Neural progenitor cell (in vitro differentiated cells): ENCODE measurements at places on chromosomes 3 and 15. TPM values are rescaled to one million over a fixed set of nuclear protein-coding genes. Genes with fewer than 3 reads are reported as not detected.
A peak's percentile ranks its signal among the peaks of the same experiment; 100 is the strongest.

The CLRN1 gene
- total RNA-seq, result not detected in 2 replicates

GRCh38 chr15:78641102-78641748 is at the start of gene CHRNB4:
TSS of gene CHRNB4 (minus strand) at chr15:78641210. CDS start at chr15:78641133, 77 bp downstream.
- H3K27me3 ChIP-seq, result peaks cover 30% of the 10 kb centered on the region
- peak; percentile 92 for DNase-seq
- H3K27ac ChIP-seq, result no peak within 1 kb of the TSS
- peaks cover 6% of the 10 kb centered on the region for H3K4me1 ChIP-seq
- H3K4me3 ChIP-seq, result peak within 1 kb of the TSS; percentile 64
- no peaks in the 10 kb centered on the region for H3K36me3 ChIP-seq

DNA sequence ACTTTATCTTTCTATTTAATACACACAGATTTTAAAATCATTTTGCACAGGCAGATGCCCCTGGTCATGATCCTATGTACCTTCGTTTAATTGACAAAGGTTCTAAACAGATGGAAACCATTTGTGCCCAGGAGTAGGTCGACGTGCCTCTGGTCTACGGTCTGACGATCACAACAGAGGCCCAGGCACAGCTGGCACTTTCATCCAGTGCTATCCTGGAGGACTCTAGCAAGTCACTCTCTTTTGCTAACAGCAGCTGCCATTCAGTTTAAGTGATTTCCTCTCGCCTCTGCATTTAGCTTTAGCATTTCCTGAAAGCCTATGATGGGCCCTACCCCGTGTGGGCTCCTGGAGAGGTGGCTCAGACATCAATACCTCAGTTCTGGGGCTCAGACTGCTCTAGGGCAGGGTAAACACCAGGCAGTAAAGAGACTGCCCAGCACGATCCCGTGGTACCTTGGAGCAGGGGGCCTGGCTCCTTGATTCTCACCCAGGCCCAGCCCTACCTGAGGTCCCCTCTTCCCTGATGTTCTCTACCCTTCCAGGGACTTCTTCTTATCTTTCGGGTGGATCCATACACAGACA is 83.2 kb upstream of the SNRPA1 start:
- no peak for DNase-seq
- H3K4me3 ChIP-seq, result no peak overlapping the region
- peaks cover 4% of the 10 kb centered on the region for H3K4me1 ChIP-seq
- H3K27me3 ChIP-seq, result peaks cover 2% of the 10 kb centered on the region
- no peak overlapping the region for H3K27ac ChIP-seq
- no peaks in the 10 kb centered on the region for H3K36me3 ChIP-seq

DNA sequence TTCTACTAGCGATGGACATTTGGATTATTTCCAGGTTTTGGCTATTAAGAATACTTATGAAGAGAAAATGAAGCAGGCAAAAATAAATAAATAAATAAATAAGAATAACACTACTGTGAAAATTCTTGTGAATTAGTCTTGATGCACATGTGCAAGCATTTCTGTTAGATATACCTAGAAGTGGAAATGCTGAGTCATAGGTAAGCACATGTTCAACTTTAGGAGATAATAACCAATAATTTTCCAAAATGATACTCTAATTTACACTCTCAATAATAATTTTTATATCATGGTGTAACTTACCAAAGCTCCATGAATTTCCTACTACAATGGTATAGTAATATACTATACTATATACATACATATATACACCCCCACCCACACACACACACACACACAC is 23.4 kb downstream of the EMC4 start:
- H3K4me3 ChIP-seq, result no peak overlapping the region
- no peaks in the 10 kb centered on the region for H3K36me3 ChIP-seq
- no peaks in the 10 kb centered on the region for H3K4me1 ChIP-seq
- no peak for DNase-seq
- no peak overlapping the region for H3K27ac ChIP-seq

- no peak for DNase-seq
- no peaks in the 10 kb centered on the region for H3K27me3 ChIP-seq
- no peaks in the 10 kb centered on the region for H3K4me1 ChIP-seq
- no peaks in the 10 kb centered on the region for H3K36me3 ChIP-seq
- H3K27ac ChIP-seq, result no peak overlapping the region
These were observed 182.6 kb downstream of the WDR72 start for GRCh38 chr15:53576841-53577240.

DNA sequence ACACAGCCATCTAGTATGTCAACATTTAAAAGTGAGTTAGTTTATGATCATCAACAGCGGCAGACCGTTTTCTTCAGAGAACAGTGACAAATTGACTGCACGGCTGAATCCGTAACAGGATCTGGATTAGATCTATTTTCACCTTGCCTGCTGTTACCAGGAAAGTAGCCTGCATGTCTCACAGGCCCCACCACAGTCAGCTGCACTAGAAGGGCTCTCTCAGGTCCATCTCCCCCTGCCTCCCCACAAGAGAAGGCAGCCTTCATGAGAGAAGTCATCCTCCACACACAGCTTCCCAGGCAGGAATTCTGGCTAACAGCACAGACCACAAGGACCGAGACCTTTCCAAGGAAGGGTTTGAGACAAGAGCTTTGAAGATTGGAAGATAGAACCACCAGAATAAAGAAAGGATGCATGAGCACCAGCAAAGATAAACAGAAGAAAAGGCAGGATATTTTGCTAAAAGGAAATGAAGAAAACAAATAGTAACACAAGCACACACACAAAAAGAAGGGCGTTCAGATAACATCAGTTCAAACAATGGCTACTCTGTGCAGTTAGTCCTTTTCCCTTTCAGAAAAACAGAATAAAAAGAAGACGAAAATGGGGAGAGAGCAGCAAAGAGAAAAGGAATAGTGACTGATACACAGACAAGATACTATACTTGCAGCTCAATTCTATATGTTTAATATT is 127.5 kb downstream of the SNRK start:
- H3K27ac ChIP-seq, result no peak overlapping the region
- H3K4me1 ChIP-seq, result peaks cover 12% of the 10 kb centered on the region
- no peaks in the 10 kb centered on the region for H3K27me3 ChIP-seq
- H3K4me3 ChIP-seq, result no peak overlapping the region
- no peaks in the 10 kb centered on the region for H3K36me3 ChIP-seq

DNA sequence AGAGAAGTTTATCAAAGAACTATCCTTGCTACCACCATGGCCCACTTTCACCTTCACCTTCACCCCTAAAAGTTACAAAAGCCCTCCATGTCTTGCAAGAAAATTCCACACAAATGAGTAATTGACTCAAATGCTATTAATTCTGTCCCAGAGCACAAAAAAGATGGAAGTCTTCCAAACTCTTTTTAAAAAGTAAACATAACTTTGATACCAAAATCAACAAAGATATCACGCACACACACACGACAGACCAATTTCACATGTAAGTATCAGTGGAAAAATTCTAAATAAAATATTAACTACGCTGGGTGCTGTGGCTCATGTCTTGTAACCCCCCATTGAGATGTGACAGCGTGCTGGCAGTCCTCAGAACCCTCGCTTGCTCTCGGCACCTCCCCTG is 1.1 kb upstream of the MCCC1 start:
- DNase-seq, result no peak
- H3K4me3 ChIP-seq, result no peak overlapping the region
- H3K27me3 ChIP-seq, result no peaks in the 10 kb centered on the region
- peaks cover 12% of the 10 kb centered on the region for H3K4me1 ChIP-seq

- H3K36me3 ChIP-seq, result no peaks in the 10 kb centered on the region
These were observed 57.6 kb downstream of the TMEM44 start for GRCh38 chr3:194575484-194576210.

- no peak overlapping the region for H3K4me3 ChIP-seq
- no peak overlapping the region for H3K27ac ChIP-seq
- no peaks in the 10 kb centered on the region for H3K36me3 ChIP-seq
- DNase-seq, result no peak
- H3K27me3 ChIP-seq, result no peaks in the 10 kb centered on the region
These were observed 168.9 kb downstream of the KLHL25 start for GRCh38 chr15:85625856-85626255.

- H3K27ac ChIP-seq, result no peak overlapping the region
- H3K4me3 ChIP-seq, result no peak overlapping the region
- no peaks in the 10 kb centered on the region for H3K36me3 ChIP-seq
- no peaks in the 10 kb centered on the region for H3K4me1 ChIP-seq
- DNase-seq, result no peak
These were observed 267.8 kb upstream of the CNTN4 start for GRCh38 chr3:1830851-1831250.

- no peaks in the 10 kb centered on the region for H3K36me3 ChIP-seq
- H3K27me3 ChIP-seq, result no peaks in the 10 kb centered on the region
- no peak overlapping the region for H3K4me3 ChIP-seq
- H3K4me1 ChIP-seq, result peaks cover 9% of the 10 kb centered on the region
These were observed 728.3 kb upstream of the SGO1 start for GRCh38 chr3:20914310-20914709.

DNA sequence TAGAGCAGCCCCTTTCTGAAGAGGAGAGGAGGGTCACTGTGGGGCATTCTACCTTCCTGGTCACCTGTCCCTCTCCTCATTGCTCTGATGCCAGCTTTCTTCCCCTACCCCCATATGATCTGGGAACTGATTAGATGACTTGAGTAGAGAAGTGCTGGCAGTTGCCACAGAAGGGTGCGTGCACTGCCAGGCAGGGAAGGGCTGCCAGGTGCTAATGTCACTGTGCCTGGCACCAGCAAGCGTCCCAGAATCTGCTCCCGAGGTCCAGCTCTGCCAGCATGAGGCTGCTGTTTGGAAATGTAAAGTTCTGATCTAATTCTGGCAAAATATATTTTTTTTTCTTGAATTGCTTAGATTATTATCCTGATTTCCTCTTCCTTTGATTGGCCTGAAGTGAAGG is 52.8 kb downstream of the PPM1L start:
- no peaks in the 10 kb centered on the region for H3K27me3 ChIP-seq
- H3K4me3 ChIP-seq, result no peak overlapping the region
- no peak overlapping the region for H3K27ac ChIP-seq
- peaks cover 17% of the 10 kb centered on the region for H3K4me1 ChIP-seq
- no peak for DNase-seq

DNA sequence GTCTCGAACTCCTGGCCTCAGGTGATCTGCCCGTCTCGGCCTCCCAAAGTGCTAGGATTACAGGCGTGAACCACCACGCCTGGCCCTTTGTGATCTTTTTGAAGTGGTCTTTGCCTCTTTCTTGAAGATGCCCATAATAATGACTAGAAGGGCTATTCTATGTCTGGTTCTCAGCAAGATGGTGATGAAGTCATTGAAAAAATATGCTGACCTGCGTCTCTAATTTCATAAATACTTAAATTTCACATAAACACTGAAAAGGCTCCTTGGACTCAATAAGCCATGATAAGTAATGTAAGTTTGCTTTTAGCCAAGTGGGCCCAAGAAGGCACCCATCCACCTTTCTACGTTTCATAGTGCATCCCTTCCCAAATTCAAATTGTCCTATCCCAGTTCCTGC is 775 bp upstream of the MAPK6 start:
- H3K27ac ChIP-seq, result no peak overlapping the region
- DNase-seq, result no peak
- no peaks in the 10 kb centered on the region for H3K27me3 ChIP-seq
- H3K36me3 ChIP-seq, result no peaks in the 10 kb centered on the region
- H3K4me1 ChIP-seq, result peaks cover 12% of the 10 kb centered on the region
- peak overlapping the region; percentile 62 for H3K4me3 ChIP-seq
